ENCODE measurements at places on chromosomes 2 and 18.

GRCh38 chr2:174336501-174337336 is 2.0 kb downstream of the SP9 start:
- no peak for DNase-seq

- DNase-seq, result no peak
These were observed 1.1 kb upstream of the WBP1 start for GRCh38 chr2:74457129-74457548.

DNA sequence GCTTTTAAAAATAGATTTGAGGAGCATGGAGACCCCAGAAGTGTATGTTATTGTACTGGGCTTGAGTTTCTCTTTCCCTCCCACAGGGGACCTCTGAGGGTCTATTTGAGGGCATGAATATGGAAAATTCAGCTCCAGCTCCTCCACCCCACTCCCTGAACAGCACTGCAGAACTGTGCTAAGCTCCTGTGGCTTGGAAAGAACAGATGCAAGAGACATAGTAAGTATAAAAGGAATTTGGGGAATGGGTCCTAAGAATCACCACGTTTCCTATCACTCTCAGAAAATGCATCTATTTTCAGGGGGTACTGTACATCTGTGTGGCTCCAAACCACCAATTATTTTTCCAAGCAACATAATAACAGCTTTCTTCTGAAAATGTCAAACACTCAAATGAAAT is 416.1 kb downstream of the ZNF521 start:
- no peak for DNase-seq

DNA sequence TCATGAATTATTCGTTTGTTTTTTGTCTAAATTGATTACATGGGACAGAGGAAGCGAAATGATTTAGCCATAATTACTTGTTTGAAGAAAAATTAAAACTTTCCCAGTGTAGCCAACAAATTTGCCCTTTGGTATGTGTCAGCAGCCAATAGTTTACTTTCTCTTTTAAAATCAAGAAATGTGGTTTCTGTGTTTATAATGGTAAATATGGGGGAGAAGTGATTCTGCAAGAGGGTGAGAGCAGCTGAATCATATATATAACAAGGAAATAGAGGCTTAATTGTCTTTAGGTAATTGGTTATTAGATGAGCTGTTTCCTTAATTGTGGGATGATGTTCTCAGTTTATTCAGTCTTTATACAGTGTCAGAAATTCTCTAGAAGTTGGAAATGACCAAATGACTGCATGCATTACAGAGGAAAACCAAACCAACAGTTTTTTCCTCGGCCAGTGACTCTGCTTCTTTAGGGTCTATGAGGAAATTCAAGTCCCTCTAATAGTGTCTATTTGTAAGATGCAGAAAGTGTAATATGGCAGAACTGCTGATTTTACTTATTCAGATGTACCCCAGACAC is 132.9 kb downstream of the AGPS start:
- no peak for DNase-seq

DNA sequence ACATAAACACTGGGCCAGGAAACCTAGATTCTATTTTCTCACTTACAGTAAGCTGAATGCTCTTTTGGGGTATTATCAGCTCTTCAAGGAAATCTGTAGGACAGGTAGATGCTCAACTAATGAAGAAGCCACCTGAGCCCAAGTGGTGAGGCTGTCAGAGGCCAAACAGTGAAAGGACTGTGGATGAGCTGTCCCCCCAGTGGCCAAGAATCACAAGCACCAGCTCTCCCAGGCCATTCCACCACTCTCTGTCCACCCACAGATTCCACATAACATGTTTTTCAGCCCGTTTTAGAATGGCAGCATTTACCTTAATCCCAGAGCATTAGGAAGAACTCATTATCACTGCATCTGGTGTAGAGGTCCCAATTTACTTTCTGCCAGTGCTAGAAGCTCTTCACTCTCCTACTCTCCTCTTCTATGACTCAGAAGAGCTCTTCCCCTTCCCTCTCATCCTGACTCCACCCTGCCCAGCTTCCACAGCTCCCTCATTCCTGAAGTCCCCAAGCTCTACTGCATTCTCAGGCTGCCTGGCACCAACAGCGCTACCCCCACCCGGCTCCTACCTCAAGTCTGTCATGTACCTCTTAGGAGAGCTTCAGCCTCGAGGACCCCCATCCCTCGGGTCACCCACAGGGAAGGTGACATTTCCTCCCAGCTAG is 43.8 kb upstream of the GORASP2 start:
- no peak for DNase-seq

- DNase-seq, result no peak
These were observed 13.5 kb downstream of the SNED1 start for GRCh38 chr2:241011751-241012510.

DNA sequence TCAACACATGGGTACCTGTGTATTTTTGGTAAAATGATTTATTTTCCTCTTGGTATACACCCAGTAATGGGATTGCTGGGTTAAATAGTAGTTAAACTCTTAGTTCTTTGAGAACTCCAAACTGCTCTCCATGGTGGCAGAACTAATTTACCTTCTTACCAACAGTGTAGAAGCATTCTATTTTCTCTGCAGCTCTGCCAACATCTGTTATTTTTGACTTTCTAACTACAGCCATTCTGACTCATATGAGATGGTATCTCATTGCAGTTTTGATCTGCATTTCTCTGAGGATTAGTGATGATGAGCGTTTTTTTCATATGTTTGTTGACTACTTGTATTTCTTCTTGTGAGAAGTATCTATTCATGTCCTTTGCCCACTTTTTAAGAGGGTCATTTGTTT is 180.6 kb downstream of the FSIP2 start:
- no peak for DNase-seq

DNA sequence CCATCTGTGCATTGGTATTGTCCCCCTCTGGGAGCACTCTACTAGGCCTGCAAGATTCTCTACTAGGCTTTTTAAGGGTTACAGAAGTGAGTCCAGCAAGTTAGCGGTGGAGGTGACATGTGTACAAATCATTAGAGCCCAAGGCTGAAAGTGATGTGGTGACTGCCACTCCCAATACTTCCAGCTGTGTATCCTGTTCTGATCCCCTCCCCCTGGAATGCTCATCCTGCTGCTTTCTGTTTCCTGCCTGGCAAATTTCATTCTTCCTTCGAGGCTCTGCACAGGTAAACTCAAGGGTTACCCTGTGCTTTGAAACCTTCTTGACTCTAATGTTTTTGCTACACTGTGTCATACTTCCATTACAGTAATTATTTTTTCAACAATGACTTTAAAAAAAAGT is 258.5 kb upstream of the REV1 start:
- DNase-seq, result no peak

GRCh38 chr2:25885933-25886332 is 7.6 kb upstream of the ASXL2 start:
- no peak for DNase-seq

Data from head of caudate nucleus (tissue), 42 donors.